ENCODE measurements at places on chromosomes 3 and 15.

GRCh38 chr3:146037697-146038096 is 123.3 kb downstream of the PLOD2 start:
- DNase-seq: no peak

GRCh38 chr3:73258057-73258456 is 196.6 kb downstream of the EBLN2 start:
- no peak for DNase-seq

DNA sequence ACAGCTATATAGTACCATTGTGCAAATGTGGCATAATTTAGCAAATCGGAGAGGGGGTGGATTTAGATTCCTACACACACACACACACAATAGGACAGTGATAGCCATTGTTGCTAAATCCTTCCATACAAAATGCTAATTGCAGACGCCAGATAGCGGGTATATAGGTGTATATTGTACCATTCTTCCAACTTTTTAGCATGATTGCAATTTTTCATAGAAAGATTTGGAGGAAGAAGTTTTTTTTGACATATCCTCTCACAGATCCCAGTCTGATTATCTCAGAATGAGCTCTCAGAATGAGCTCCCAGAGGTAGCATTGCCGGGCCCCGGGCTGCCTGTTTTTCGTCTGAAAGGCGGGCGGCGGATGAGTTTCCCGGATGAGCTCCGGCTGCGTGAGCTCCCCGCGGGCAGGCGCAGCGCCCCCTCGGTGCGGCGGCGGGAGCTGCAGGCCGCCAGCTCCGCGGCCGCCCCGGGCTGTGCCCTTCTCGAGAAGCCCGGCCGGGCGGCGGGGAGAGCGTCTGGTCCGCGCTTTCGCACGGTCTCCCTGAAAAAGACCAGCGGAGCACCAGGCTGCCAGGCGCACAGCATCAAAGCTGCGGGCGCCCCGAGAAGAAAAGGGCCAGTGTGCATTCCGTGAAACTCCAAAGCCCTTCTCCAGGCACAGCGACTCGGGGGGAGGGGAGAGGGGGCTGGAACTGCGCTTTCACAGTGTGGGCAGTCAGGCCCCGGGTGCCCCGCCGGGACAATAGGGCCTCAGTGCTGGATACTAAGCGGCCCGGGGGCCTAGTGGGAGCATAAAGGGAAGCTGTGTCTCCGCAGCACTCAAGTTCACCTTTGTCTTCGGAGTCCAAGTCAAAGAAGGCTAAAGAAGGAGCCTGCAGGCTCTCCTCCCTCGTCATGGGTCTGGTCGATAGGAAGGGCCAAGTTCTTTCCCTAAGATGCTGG is 12.0 kb upstream of the SHC4 start:
- DNase-seq: peak; percentile 76

- no peak for DNase-seq
Observed at GRCh38 chr3:169400874-169401273, 262.6 kb downstream of the MECOM start.

GRCh38 chr15:36251450-36251849 is 328.0 kb upstream of the CDIN1 start:
- DNase-seq: no peak

DNA sequence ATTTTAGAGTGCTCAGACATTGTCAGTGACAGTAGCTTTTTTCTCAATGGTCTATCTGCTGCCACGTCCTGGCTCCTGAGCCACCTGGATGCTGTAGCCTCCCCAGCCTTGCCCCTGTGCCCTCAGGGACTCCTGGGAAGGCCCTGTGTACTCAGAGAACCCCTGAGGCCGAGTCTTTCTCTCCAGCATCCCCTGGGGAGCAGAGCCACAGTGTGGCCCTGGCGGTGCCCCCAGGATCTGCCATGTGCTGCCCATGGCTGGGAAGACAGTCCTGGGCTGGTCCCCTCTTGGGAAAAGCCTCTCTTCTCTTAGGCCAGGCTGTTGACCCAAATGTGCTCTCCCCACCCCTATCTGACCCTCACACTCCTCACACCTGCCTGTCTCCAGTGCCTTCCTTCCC is 5.0 kb downstream of the MYD88 start:
- no peak for DNase-seq

DNA sequence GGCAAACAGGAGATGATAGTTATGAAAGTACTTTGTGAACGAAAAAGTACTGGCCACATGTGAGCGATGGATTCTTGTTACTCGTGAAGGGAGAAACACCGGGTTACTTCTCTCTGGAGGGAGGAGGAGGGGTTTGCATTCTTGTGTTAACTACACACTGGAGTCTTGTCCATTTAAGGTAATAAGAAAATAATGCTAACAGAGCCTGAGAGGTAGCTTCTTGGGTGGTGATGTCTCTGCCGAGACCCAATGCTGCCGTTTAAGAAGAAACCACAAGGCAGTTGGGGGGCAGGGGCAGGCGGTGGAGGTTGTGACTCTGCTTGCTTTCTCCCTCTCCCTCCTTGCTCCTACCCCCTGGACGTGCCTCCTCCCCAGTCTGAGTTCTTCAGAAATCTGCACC is 100.9 kb upstream of the ROPN1 start:
- DNase-seq: no peak

DNA sequence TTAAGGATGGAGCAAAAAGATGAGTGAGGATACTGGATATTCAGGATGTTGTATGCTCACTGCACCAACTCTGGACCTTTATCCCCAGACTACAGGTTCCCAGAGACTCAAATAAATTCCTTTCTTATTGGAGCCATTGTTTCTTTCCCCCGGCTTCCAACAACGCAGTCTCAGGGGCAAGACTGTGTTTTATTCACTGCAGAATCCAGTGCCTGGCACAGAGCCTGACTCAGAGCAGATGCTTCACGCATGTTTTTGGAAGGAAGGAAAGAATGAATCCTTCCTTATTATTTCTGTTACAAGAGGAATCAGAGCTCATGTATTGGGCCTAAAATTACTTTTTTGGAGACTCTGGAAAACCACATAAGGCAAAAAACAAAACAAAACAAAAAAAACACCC is 96.0 kb upstream of the VGLL4 start:
- DNase-seq: no peak

- DNase-seq: no peak
Observed at GRCh38 chr15:66868918-66869317, 166.9 kb downstream of the SMAD6 start.

- DNase-seq: no peak
Observed at GRCh38 chr3:122858373-122858772, 63.5 kb downstream of the SLC49A4 start.

- no peak for DNase-seq
Observed at GRCh38 chr3:119444590-119444989, 18.8 kb downstream of the TMEM39A start.

DNA sequence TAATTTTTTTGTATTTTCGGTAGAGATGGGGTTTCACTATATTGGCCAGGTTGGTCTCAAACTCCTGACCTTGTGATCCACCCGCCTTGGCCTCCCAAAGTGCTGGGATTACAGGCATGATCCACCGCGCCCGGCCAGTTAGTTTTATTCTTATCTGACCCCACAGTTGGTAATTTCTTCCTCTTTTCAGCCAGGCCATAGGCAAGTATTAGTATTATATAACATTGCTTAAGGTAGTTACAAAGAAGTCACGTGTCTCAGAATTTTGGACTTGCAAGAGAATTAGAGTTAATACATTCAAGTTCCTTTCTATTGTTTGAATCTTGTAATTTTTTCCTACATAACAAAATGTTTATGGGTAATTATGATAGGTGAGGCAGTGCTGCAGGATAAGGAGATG is 334.8 kb downstream of the LPP start:
- no peak for DNase-seq

GRCh38 chr3:98902351-98902740 is 851 bp upstream of the DCBLD2 start:
- DNase-seq: no peak

DNA sequence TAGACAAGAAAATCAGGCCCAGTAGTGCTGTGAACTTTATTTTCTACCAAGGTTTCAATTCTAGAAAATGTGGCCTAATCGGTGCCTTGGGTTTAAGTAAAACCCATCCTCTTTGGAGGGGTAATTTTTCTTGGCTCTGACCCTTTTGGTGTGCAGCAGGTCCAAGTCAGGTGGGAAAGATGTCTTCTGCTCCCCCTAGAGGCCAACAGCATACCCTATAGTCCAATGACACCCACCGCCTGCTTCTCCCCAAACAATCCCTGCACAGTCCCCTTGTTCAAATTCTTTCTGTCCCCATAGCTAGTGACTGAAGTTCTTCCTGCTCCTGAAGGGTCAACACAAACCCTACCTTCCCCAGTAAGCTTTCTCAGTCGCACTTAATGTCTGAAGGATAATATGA is 261.8 kb upstream of the GOLGA6L4 start:
- peak; percentile 32 for DNase-seq

- no peak for DNase-seq
Observed at GRCh38 chr15:71853543-71853942, 43.2 kb downstream of the NR2E3 start.

GRCh38 chr3:190877925-190878324 is 15.4 kb upstream of the GMNC start:
- no peak for DNase-seq

GRCh38 chr15:89864958-89865739 is 28.6 kb downstream of the AP3S2 start:
- no peak for DNase-seq

- DNase-seq: peak; percentile 63
Observed at GRCh38 chr15:40844696-40845030, 815 bp downstream of the SPINT1 start.

DNA sequence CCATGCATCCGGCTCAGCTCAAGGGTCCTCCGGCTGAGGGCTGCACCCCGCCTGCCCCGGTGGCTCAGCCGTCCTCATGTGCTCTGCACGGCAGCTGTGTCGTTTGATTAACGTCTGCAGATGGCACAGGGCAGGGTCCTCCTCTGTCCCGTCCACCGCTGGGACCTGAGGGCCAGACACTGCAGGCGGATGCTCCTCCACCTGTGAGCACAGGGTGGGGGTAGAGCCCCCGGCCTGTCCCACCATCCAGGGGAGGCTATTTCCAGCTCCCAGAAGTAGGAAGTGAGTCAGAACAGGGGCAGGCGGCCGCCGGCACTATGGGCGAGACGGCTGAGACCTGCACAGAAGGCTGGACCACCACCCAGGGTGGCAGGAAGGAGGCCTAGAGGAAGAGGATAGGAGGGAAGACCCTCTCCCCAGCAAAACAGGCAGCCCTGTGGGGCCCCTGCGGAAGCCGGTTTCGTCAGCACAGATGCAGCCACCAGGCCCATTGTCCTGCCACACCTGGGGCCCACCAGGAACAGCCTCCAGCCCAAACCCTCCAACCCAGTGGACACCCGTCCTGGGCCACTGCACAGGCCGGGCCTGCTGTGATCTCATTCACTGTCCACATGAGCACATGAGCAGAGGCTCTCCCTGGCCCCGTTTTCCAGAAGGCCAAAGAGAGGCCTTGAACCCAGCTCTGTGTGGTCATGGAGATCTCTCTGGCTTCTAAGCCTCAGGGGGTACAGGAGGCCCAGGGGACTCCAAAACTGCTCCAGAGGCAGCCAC is 12.6 kb upstream of the PLXND1 start:
- no peak for DNase-seq

- no peak for DNase-seq
Observed at GRCh38 chr15:28868744-28869345, 16.9 kb upstream of the APBA2 start.

GRCh38 chr15:63677778-63678177 is 80.6 kb downstream of the FBXL22 start:
- no peak for DNase-seq

GRCh38 chr3:112365035-112365434 is 32.1 kb downstream of the CD200 start:
- DNase-seq: no peak

- no peak for DNase-seq
Observed at GRCh38 chr15:39580485-39581241, at the start of gene THBS1. THBS1 (plus strand) TSS chr15:39581079; CDS start chr15:39581858, 779 bp downstream.

GRCh38 chr15:67133026-67133425 is 67.6 kb downstream of the SMAD3 start:
- no peak for DNase-seq

DNA sequence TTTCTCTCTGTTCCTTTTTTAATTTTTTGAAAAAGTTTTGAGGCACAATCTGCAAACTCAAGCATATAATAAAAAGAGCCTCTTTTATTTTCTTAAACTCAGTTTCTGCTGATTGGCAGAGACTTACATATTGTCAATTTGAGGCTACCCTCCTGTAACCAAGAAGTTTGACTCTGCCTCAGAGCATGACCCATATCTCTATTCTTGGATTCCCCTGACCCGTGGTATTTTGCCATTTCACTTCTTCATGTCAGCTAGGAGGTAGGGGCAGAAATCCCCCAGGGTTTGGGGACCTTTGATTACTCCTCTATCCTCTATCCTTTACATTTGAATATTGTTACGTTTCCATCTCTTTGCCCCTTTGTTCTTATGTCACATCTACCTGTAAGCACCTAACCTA is 479.1 kb upstream of the ALCAM start:
- DNase-seq: no peak

DNA sequence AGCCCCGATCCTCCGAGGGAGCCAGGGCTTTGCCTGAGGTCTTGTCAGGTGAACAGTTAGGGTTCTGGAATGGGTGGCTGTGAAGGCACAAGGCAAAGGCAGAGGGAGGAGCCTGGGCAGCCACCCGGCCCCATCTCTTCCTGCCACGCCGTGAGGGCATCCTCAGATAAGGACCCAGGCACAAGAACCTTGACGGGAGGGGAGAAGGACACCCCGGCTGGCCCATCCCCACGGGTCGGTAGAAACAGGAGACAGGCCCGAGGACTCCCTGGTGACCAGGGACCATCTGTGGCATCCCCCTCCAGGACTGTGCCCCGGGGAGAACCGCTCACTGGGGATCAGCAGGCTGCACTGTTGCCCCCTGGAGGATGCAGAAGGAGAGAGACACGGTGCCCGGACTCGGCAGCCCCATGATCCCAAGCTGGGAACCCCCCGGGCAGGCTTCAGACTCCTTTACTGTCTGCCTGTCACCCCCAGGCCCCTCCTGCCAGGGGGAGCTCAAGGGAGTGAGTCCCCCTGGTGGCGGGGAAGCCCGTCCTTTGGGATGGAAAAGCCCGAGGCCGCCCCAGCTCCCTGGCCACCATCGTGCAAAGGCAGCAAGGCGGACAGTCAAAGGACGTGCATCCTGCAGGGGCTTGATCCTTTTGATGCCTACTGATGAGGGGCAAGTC is 12.3 kb upstream of the PCSK6 start:
- DNase-seq: no peak

GRCh38 chr3:24196526-24196925 is 251.4 kb downstream of the NR1D2 start:
- DNase-seq: no peak

DNA sequence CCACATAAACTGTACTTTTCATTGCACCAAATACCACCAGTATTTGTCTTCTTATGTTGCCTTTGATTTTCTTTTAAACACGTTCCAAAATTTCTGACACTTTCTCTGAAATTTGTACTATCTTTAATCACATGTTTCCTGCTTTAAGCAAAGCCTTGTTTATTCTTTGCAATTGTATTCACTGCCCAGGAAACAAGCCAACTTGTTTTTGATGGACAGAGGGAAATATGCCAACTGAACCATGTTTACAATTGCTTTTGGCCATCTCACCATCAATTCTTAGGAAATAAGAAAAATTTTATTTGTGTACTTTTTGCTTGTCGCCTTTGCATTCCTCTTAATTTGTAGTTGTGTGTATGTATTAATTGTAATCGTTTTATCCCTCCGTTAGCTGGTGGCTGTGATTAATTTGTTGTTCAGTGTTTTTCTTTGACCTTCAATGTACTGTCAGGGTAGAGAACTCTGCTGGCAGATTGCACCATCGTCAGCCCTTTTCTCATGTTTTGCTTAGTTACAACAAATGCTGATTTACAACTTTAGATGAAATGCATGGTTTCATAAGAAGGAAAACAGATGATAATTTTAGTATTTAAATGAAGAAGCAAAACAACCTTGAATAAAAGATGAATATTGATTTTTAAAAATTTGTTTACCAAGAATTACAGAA is 19.4 kb upstream of the FEZF2 start:
- no peak for DNase-seq
